ENCODE measurements at places on chromosomes 2 and 18.

DNA sequence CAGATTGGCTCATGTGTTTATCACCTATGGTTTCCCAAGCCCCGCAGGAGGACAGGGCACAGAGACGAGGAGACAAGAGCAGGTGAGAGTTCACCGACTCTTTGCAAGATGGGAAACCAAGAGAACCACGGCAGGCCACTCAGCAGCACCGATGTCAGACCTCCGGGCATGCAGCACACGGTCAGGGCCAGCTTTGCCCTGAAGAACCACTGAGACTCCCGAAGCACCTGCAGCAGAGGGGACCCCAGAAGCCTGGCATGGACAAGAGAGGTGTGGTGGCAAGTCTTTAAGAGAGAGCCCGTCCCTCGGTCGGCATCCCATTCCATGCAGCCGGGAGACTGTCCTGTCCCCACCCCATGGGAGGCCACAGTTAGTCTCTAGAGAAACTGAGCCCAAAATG, 36.6 kb upstream of the TAF1B start:
- DNase-seq = no peak

- DNase-seq = no peak
These were observed 92.4 kb downstream of the SOCS6 start for GRCh38 chr18:70380915-70381896.

GRCh38 chr2:38793511-38793910, 15.5 kb downstream of the GEMIN6 start:
- no peak for DNase-seq

- DNase-seq = no peak
These were observed 135.6 kb downstream of the CCBE1 start for GRCh38 chr18:59561612-59562011.

- no peak for DNase-seq
These were observed 679 bp downstream of the CLK1 start for GRCh38 chr2:200863782-200864175.

DNA sequence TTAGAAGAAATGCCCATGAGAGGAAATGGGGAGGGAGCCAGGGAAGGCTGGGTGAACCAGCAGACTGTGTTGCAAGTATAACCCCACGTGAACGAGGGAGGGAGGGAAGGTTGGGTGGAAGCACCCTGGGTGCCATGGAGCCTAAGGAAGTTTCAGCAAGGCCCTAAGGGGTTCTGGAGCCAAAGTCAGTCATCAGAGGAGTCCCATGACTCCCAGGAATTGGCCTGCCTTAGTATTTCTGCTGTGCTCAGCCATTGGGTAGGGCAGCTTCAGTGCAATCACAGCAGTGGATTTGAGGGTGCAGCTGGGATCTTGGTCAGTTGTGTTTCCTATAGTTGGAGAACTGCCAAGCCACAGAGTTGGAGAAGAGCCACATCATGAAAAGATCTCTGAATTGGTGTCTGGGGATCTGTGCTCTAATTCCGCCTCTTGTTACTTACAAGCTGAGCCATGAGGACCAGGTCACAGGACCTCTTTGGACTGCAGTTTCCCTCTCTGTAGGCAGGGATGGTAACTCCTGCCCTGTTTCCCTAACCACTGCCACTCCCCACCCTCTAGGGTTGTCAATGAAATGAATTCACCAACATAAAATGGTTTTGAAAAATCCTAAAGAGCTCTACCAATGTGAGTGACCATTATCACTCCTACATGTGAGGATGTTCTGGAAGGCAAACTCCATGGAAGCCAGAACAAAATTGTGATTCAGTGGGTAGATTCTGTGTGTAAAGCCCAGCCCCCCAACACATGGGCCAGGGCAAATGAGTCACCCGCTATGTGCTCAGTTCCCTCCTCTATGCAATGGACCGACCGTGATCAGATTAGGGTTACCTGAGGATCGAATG, 108.9 kb downstream of the CLIP4 start:
- no peak for DNase-seq

DNA sequence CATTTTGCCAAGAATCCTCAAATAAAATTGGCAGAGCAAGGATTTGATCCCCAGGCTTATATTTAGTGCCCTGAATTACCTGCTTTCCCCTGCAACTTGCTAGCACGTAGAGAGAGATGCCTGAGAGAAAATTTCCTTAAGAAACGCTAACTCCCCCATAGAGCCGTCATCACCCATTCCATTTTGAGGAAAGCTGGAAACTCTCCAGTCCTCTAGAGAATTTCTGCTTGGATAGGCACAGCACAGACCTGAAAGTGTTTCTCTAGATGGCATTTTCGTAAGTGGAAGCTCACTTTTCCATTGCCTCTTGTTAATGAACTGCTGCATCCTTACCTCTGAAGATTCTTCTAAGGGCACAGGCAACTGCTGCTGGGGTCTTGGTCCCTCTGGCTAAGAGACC, 277.8 kb upstream of the SIX2 start:
- DNase-seq = no peak

- no peak for DNase-seq
These were observed 81.5 kb upstream of the YWHAQ start for GRCh38 chr2:9712263-9712662.

DNA sequence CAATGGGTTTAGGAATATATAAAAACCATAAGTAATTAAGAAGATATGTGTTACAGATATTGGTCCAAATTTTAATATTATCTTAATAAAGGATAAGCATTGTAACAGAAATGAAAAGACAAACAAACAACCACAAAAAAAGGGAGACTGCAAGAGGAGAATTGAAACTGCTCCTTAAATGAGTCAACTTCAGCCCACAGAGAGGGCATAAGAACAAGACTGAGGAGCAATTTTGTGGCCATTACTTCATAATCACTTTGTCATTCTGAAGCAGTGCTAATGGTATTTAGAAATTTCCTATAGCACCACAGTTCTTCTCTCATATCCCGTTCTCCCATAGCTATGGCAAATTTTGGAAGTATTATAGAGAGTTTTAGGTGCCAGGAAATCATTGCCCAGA, 193.2 kb upstream of the HNMT start:
- no peak for DNase-seq

DNA sequence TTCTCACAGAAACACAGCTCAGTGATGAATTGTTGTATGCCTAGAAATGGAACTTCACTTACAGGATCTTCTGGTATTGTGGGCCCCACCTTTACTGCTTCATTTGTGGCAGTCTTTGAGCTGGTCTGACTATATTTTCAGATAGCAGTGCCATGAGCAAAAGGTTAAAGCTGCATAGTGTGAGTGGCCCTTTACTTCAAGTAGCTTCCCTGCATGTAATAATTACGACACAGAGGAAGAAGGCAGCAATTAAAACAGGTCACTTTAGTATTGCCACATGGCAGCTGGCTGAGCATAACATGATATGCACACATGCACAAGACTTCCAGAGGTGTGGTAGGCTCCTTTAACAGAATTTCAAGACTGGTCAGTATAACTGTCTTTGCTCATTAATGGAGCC, 426.3 kb upstream of the ZEB2 start:
- DNase-seq = no peak

DNA sequence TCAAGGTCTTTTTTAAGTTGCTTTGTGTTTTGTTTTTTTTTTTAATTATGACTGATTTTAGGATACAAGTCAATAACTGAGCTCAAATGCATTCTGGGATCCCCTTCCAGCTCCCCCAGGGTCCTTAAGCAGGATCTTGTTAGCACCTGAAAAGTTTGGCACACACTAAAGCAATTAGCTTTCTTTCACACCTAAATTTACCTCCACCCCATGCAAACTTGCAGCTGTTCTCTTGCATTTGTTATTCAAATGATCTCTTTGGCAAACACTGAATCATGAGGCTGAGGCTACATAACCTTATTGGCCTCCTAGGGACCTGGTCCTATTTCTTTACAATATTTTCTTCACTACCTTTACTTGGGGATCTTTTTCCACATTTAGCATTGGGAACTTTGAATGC, 2026.1 kb upstream of the CELF4 start:
- DNase-seq = no peak

Data from stimulated activated CD4-positive, alpha-beta T cell treated with anti-CD3 and anti-CD28 coated beads, TNF-alpha, amount 100 ng/mL, for 1 hour (primary cell).